ENCODE measurements at places on chromosomes 2 and 18. TPM values are rescaled to one million over a fixed set of nuclear protein-coding genes. Genes with fewer than 3 reads are reported as not detected.

Gene ATG9A
- 53.2 TPM for total RNA-seq

Gene SLC5A7
- total RNA-seq: not detected

Gene KCNG3
- total RNA-seq: 0.62 TPM

Gene CCDC74A
- total RNA-seq: 14.2 TPM
